Mesendoderm (in vitro differentiated cells): ENCODE measurements at places on chromosomes 12 and 14.

- DNase-seq, result peak; percentile 75
Observed at GRCh38 chr12:70258605-70259403, 15.6 kb downstream of the CNOT2 start.

GRCh38 chr12:66115071-66115600 is 15.4 kb downstream of the LLPH start:
- DNase-seq, result no peak

GRCh38 chr12:91871751-91872150 is 273.9 kb downstream of the BTG1 start:
- DNase-seq, result no peak

GRCh38 chr12:109817627-109818231 is 15.5 kb downstream of the TRPV4 start:
- DNase-seq, result no peak

- DNase-seq, result peak; percentile 48
Observed at GRCh38 chr14:31567655-31568054, 6.5 kb downstream of the NUBPL start.

DNA sequence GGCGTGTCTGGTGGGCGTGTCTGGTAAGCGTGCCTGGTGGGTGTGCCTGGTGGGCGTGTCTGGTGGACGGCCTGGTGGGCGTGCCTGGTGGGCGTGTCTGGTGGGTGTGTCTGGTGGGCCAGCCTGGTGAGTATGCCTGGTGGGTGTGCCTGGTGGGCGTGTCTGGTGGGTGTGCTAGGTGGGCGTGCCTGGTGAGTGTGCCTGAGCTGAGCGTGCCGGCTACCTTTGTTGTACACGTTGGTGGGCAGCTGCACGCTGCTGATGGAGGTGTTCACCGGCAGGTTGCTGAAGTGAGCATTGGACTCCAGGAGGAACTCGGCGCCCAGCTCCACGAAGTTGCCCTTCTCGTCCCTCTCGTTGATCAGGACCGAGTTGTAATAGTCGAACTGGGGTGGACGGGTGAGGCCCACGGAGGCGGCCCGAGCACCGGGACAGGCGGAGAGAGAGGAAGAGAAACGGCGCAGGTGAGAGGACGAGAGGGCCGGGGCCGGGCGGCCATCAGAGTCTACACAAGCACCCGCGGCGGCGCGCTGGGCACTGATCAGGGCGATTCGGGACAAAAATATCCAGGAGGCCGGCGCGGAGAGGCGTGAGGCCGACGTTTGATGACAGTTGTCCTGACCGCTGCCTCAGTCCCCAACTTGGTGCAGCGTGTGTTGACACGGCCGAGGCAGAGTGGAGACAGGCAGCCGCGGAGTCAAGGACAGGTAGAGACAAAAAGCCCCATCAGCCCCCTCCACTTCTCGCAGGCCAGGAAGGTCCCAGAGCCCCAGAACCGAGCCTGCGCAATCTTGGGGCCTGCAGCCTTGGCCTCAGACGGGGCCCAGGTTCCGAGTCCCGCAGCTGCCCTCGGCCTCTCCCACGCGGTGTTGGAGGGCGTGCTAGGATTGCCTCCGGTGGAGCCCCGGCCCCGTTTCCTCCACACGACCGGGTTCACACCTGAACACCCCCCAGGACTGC is 10.5 kb downstream of the CACNA2D4 start:
- no peak for DNase-seq

DNA sequence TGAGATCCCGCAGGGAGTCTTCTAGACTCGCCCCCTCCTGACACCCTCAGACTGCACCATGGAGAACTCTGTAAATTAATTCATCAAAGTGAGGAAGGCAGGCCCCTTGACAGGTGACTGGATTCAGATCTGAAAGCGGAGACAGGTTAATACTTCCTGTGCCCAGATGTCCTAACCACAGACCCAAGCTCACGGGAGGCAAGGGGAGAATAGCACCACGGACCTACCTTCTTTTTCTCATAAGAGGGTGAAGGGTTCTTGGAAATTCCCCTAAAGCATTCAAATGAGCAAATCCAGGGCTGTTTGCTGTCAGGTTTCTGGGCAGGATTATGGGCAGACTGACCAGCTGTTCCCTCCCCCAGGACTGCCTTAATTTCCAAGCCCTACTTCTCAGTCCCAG is 170.0 kb downstream of the ZFP36L1 start:
- DNase-seq, result no peak

DNA sequence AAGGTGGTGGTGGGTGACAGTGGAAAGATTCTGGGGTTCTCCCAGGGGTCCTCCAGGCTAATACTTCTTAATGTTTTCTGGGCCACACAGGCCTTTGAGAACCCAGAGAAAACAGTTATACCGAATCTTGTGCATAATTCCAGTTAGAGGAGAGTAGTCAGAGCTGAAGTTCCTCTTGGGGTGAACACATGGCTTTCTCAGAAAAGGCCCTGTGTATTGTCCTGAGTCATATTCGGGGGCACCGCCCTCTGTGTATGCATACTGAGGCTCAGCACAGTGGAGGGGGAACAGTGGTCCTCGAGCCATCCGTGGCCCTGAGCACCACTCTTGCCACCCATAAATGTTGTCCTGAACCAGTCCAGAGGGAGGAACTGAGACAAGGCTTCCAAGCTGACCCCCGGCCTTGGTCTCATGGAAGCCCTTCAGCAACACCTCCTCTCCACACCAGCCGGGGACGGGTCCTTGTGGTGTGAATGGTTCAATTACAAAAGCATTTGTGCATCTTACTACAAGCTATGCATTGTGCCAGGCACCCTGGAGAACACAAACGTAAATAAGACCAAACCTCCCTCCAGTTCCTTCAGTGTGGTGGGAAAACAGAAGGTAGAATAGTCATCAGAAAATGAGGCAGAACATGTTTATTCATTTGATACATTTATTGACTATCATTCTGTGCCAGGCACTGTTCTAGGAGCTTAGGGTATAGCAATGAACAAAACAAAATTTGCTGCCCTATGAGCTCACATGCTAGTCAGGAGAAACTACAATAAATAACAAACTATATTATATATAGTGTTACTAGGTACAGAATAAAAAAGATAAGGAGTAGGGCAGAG is 9.9 kb downstream of the DHRS2 start:
- no peak for DNase-seq

- DNase-seq, result no peak
Observed at GRCh38 chr14:100581228-100582145, 5.7 kb downstream of the BEGAIN start.

DNA sequence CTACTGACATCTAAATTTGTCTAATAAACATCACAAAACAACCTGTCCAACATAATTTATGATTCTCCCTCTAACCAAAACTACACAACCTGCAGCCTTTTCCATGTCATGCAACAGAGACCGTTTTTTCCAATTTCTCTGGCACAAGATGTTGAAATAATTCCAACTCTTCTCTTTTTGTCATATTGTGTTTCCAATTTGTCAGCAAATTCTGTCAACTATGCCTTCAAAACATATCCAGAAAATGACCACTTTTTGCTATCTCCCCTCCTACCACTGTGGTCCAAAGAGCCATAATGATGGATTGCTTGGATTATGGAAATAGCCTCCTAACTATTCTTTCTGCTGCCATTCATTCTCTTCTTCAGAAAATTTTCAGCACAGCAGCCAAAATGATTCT is 31.3 kb upstream of the SSTR1 start:
- DNase-seq, result no peak
